Right cardiac atrium (tissue), 5 donors: ENCODE measurements at places on chromosomes 6 and 20. TPM values are rescaled to one million over a fixed set of nuclear protein-coding genes. Genes with fewer than 3 reads are reported as not detected.

- no peak for DNase-seq
Observed at GRCh38 chr6:170436209-170436809, 116.8 kb downstream of the PSMB1 start.

GRCh38 chr6:39403304-39403703 is 80.8 kb upstream of the KCNK16 start:
- no peak for DNase-seq

The PRDM13 gene
- polyA plus RNA-seq = not detected

- no peak for DNase-seq
Observed at GRCh38 chr6:111792241-111792640, 81.0 kb downstream of the FYN start.

The SAMD3 gene
- polyA plus RNA-seq = 0.11 TPM

DNA sequence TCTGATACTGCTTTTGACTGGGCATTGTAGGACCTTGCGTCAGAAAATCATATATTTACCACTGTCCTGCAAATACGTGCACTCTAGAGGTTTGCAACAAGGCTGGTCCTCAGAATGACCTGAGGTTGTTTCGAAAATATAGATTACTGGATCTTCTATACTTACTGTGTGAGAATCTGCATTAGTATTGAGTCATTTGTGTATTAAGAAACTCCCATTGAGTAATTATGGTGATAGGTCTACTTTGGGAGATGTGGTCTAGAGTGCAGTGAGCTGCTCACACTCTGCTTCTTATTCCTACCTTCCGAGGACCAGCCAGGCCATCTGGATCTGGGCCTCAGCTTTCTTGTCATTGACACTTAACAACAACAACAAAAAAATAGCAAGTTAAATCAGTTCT is 9.6 kb downstream of the KLHL32 start:
- DNase-seq = no peak
